ENCODE measurements at places on chromosomes 3 and 15. TPM values are rescaled to one million over a fixed set of nuclear protein-coding genes. Genes with fewer than 3 reads are reported as not detected.

GRCh38 chr3:87625876-87626275, 349.5 kb upstream of the POU1F1 start:
- no peak for DNase-seq

DNA sequence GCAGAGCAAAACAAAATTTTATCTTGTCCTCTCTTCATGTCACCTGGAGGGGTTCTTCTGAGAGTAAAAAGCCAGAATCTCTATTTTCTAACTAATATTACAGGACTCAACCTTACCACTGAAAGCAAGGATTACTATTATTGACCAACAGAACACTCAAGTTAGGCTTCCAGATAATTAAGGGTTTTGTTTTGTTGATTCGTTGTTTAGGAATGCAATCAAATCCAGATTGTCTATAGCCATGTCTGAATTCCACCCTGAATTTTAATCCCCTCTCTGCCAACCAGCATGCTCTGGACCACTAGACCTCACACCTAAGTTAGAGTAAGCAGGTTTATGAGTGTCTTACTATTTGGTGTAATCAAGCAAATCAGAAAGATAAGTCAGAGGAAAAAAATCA, 90.7 kb downstream of the PEAK1 start:
- DNase-seq: no peak

DNA sequence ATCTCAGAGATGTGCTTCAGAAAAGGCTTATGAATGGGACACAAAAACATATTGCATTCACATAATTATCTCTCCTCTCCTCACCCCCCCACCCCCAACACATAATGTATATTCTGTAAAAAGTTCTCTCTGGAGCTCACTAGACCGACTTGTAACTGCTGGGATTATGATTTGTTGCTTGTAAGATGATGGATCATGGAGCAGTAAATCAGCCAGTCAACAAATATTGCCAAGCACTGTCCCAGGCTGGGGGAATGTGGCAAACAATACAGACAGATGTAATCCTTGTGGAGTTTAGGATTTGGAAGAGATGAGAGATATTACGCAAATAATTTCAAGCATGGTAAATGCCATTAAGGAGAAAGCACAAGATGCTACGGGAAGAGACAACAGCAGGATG, 114.8 kb downstream of the PEX5L start:
- DNase-seq: no peak

GRCh38 chr3:40073310-40074007, 236.0 kb upstream of the EIF1B start:
- DNase-seq: peak; percentile 72

GRCh38 chr3:63588895-63589294, 63.6 kb upstream of the SNTN start:
- no peak for DNase-seq

DNA sequence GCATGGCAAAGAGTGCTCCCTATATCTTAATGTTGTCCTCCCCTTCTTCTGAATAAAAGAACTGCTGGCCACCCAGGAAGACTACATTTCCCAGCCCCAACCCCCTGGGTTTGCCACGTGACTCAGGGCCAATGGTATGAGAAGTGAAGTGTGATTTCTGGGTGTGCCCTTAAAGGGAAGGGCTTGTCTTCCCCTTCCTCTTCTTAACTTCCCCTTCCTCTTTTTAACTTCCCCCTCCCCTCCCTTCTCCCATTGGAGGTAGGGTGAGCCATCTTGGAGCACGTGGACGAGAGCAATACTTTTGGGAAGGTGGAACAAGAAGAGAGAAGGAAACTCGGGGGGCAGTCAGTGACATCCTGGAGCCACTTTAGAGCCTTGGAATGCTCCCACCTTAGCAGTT, 6.8 kb upstream of the KBTBD12 start:
- no peak for DNase-seq

- DNase-seq: no peak
Measured at GRCh38 chr3:149894205-149894604, 76.5 kb downstream of the PFN2 start.

DNA sequence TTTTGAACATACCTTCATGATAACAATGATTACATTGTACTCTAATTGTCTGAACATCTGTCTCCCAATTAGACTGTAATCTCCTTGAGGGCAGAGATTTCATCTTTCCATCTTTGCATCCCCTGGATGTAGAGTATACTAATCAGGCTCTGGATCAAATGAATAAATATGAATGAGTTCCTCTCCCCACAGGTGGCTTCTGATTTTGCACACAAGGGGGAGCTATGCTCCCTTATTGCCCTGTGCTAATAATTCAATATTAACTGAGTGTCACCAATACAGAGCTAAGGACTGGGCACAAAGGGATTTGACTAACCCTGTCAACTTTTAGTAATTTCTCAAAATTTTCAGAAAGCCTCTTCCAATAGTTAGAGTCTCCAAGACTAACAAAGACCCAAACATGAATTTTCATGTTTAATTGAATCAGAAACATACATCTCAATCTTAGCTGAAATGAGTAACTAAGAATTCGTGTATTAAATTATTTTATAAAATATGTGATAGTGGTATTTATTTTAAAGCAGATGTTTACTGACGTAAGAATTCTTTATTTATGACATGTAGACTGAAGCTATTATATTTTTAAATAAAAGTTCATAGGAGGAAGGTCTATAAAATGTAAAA, 3.0 kb downstream of the DUOXA1 start:
- DNase-seq: no peak

DNA sequence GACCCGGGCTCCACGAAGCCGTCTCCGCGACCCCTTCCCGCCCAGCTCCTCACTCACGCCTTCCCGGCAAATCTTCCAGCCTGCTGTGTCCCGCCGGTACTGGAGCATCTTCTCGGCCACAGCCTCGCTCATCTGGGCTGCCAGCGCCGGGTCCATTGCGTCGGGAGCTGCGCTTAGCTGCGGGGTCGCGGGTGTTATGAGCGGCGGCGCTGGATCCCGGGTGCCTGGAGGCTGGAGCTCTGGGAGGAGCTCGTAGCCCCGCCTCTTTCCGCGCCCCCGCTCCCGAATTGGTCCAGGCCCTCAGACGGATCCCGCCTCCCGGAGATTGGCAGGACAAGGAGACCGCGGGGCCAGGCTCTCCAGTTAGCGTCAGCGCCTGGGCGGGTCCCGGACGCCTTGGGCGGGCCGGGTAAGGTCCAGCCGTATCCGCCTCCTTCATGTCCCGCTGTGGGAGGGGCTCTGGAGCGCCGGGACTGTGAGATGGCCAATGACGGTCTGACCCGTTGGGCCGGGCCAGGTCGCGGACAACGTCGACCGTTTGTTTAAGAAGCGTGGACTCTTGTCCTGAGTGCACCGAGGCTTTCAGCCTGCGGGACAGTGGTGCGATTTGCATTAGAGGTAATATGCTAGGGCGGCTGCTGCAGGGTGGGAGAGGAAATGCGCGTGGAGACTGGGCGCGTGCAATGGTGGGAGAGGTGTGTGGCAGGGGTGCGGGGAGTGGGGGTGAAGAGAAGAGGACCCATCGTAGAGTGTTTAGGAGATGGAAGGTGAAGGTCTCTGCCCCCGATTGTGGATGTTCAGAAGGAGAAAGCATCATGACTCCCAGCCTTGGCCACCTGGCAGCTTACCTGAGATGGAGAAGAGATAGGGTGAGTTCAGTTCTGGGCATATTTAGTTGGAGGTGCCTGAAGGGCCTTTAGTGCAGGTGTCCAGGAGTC, at the start of gene STARD5:
Gene STARD5, minus strand, starts transcription at position 198 of the 938 bp plus-strand sequence. Its CDS starts 42 bp downstream, at position 156.
- DNase-seq: peak; percentile 99

- no peak for DNase-seq
Measured at GRCh38 chr3:110349295-110349694, 722.3 kb upstream of the NECTIN3 start.

DNA sequence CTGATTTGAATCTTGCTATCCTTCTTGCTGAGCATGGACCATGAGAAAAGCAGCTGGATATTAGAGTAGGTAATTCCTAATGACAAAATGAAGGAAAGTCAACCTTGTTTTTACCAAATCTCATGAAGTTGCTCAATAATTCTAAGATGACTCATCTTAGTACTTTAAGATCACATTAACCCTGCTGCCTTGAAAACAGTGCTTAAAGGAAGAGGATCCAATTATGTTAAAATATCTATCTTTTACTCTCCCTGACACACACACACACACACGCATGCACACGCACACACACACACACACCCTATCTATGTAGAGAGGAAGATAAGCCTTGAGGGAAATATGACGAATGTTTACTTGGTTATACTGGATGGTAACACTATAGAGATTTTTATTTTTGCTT, 16.0 kb upstream of the MYO1E start:
- no peak for DNase-seq

DNA sequence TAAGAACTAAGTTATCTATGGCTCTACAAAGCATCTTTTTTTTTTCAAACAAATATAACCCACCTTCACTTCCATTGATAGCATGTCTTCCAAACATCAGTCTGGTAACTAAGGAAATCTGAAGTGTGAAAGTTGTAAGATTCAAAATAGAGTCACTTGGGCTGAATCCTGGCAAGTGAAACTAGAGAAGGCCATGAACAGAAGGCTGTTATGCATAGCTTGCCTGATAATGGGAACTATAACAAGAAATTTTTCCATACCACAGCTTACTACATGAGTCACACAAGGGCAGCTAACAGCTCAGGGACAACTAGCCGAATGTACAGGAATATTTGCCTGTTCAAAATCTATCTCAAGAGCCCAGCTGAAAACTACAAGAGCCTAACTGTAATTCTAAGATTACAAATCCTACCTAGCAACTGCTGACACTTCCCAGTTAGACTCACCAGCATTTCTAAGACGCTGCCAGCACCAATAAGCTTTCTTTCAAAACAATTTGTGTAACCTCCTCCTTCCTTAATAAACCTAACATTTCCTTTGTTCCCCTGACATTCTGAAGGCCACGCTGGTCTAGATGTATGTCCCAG, 1066.5 kb downstream of the PLOD2 start:
- no peak for DNase-seq

The AGBL1 gene
- not detected for total RNA-seq

The MESP1 gene
- total RNA-seq: 0.83 TPM

The IL16 gene
- 24.9 TPM for total RNA-seq
